ENCODE measurements at places on chromosomes 11 and 22. TPM values are rescaled to one million over a fixed set of nuclear protein-coding genes. Genes with fewer than 3 reads are reported as not detected.

DNA sequence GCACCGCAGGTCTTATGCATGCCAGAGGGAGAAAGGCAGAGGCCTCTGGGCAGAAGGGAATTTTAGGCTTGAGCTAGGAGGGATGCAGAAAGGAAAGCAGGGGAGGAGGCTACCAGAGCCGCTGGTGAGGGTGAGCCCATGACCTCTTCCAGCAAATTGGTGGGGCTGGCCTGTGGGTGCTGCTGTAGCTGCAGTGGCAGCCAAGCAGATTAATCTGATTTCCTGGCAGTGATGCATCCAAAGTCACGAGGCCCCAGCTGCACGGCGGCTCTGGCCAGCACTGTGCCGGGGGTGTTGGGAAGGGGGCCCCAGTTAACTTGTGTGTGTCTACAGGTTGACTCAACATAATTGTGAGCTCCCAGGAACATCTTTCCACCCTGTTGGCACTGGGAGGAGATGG lies 41.4 kb upstream of the B3GAT1 start:
- DNase-seq: peak; percentile 37

DNA sequence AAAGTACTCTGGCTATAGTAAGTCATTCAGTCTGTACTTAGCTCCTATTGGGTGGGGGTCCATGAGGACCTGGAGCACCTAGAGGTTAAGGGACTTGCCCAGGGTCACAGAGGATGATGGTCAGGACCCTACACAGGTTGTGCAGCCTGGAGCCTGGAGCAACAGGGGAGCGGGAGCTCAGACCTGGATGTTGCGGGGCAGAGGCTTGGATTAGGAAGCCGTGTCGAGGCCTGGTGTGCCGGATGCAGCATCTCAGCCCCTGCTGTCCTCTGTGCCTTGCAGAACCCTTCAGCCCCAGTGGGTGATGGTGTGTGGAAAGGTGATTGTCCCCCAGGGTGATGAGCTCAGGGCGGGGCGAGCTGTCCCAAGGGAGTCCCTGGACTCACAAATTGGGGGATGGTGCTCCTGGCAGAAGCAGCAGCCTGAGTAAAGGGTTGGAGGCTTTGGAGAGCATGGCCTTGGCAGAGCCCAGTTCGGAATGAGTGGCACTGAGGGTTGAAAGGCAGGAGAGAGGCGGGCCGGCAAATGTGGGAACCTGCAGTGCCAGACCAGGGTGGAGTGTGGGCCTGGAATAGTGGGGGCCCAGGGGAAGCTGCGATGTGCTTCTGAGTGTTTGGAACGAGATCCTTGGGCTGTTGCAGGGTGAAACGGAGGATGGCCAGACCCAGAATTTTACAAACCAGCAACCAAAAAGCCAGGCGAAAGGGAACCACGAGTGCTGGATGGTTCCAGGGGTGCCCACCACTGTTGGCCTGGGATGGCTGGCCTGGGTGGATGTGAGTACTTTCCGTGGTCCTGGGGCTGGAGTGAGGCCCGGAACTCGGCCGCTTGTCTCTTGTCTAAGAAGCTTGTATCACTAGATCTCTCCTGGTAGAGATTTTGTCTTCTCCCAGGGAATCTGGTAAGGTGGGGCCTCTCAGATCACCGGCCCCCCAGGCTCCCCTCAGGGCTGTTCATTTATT lies 2.9 kb downstream of the TPCN2 start:
- peak; percentile 90 for DNase-seq

DNA sequence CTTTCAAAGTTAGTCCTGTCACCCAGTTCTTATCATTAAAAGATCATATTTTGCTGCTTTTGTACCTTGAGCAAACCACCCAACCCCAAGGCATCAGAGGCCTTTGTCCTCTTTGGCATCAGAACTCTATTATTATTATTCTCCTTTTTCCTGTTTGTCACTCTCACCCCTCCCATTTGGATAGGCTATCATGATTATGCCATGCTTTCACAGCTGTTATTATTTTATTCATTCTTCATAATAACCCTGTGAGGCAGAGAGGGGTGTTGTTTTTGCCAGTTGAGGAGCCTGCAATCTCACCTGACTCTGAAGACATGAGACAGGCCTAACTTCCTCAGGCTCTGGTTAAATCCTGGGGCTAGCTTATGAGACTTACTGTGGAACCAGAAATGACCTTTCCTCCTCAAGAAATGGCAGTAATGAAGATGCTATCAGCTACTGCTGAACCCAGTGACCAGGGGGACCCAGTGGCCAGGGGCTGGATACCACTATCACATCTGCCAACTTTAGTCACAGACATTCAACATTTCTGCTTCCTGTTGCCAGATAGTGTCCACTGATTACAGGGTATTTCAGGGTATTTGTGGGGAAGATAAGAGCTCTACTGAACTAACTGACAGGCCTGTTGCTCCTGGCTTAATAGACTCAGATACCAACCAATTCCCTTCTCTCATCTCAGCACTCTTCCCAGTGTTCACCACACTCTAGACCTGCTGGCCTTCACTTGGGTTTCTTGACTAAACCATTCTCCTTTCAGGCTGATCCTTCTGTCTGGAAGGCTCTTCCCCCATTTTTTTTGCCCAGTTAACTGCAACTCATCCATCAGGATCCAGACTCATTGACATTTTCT lies 11.8 kb upstream of the SWAP70 start:
- no peak for DNase-seq

GRCh38 chr22:26986884-26987283 lies 329.5 kb downstream of the MIAT start:
- DNase-seq: peak; percentile 75

DNA sequence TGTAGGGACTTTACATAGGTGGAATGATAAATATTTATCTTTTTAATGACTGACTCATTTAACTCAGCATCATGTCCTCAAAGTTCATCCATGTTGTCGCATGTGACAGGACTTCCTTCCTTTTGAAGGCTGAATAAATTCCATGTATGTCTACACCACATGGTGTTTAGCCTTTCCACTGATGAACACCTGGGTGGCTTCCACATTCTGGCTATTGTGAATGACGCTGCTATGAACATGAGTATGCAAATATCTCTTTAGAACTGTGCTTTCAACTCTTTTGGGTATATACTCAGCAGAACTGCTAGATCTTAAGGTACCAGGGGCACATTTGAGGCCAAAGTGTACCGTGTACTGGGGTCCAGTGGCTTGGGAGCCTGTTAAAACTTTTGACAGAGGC lies 24.1 kb downstream of the LARGE1 start:
- no peak for DNase-seq

DNA sequence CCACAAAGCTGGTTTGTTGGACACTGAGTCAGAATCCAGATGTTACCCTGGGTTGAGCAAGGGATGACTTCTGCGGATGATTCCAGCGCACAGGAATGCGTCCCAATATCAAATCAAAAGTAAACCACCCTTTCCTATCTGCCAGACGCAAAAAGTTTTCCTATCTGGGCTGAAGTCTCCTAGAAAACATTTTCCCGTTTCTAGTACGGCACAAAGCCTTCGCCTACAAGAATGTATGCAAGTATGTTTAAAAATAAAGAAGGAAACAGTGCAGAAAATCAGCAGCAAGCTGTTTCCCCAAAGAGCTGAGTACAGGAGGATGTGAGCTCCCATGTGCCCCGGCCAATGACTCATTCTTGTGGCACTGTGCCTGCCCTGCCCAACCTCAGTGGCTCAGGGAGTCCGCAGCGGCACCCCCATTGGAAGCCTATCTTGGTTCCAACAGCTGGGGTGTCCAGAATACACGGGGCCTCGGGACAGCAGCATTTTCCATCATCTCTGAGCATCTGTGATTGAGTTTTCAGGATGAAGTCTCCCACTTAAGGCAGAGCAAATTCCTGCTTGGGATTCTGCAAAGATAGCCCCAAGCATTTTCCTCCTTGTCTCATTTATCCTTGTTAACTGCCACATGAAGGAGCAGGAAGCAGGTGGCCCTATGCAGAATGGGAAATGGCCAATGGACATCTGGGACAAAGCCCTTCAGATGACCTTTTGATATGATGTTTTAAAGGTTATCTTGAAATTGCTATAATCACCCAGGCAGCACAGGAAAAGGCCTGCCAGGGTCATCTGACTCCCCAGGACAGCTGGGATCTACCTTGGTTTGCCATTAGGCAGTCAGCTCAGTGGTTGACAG lies 17.5 kb downstream of the KCNJ5 start:
- DNase-seq: peak; percentile 94

Gene DMC1
- total RNA-seq: 3.3 TPM

Gene GAB2
- 18.5 TPM for total RNA-seq

Gene MMP1
- 0.72 TPM for total RNA-seq

Gene APOBEC3H
- not detected for total RNA-seq

All from osteoblast (primary cell).